ENCODE measurements at places on chromosomes 11 and 22. TPM values are rescaled to one million over a fixed set of nuclear protein-coding genes. Genes with fewer than 3 reads are reported as not detected.

The ART1 gene
- not detected for total RNA-seq

The OR51A4 gene
- not detected for total RNA-seq

The INPP5J gene
- total RNA-seq, result 0.34 TPM

The SLC22A8 gene
- not detected for total RNA-seq

The HORMAD2 gene
- not detected for total RNA-seq

The E2F8 gene
- 1.0 TPM for total RNA-seq

Data from hair follicular keratinocyte (primary cell).